Activated naive CD4-positive, alpha-beta T cell (primary cell): ENCODE measurements at places on chromosomes 2 and 18.

GRCh38 chr18:6728809-6729246 lies 688 bp upstream of the ARHGAP28 start:
- DNase-seq, result no peak

DNA sequence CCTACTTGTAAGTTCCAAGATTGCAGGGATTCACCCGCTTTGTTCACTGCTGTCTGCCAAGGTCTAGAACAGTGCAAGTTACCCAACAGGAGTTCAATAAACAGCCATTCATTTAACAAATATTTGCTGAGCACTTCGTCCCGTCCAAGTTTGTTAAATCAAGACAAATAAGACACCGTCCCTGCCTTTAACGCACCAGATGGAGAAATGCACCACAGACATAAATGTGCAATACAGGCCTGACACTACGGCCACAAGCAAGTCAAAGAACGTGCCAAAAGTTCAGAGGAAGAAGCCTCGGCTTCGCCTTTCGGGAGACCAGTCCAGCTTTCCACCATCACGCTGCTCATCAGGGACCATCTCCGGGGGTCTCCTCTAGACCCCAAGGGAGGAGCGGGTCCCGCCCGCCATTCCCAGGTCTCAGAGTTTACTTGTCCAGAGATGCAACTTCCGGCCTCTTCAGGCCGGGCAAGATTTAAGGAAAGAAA lies 429 bp downstream of the C2orf76 start:
- DNase-seq, result no peak

GRCh38 chr2:227881866-227882517 lies 10.6 kb downstream of the DAW1 start:
- DNase-seq, result no peak

DNA sequence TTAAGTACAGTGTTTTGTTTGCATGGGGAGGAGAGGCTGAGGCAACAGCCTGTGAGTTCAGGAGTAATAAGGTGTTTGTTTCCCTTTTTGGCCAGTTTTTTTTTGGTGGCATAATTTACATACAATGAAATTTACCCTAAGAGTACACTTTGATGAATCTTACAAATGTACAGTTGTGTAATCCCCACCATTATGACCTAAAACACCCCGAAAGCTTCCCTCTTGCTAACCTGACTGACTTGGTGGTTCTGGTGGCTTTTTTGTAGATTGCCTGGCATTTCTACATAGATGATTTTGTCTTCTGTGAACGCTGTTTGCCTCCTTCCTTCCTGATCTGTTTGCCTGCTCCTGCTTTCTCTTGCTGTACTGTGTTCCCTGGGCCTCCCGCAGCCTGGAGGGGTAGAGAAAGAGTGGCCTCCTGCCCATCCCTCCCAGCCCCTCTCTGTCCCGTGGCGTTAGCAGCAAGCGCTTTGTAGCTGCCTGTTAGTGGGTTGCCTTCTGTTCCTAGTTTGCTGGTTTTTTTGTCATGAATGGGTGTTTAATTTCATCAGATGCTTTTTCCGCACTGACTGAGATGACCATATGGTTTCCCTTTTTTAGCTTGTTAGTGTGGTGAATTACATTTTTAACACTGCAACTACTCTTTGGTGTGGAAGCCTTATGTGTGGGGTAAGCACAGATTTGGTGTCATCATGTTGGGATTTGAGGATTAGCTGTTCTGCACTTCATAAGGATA lies 32.1 kb downstream of the ASAP2 start:
- no peak for DNase-seq

DNA sequence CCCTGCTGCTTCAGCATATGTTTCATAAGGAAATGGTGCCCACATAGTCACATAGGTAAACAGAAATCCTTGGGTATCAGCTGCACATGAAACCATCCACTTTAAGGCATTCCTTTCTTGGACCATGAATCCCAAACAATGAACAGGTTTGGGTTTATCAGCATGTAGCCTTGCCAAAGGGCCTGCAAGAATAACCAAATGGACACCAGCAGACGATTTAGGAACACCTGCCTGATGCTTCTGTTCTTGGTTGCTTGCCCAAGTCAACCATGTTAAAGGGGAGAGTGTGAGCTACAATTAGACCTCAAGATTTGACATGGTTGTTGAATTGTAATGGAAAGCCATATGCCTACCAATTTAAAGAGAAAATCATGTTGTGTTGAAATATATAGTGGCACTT lies 1342.7 kb upstream of the PIK3C3 start:
- DNase-seq, result no peak

GRCh38 chr2:203650860-203651613 lies 55.4 kb upstream of the CD28 start:
- DNase-seq, result no peak

DNA sequence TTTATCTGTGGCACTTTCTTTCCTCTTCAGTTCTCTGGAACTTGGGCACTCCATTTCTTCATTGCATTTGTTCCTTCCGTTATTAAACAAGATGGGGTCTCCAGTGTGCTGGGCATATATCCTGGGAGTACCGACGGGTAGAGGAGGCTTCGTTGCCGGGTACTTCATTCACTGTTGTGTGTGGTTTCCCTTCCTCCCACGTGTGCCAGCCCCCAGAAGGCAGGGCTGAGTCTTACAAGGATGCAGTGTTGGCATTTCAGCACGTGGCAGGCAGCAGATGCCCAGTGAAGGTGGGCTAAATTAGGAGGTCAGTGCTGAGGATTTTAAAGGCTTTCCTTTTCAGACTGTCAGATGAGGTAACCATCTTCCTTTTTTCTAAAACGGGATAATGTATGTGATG lies 58.6 kb downstream of the MGAT5 start:
- DNase-seq, result no peak

DNA sequence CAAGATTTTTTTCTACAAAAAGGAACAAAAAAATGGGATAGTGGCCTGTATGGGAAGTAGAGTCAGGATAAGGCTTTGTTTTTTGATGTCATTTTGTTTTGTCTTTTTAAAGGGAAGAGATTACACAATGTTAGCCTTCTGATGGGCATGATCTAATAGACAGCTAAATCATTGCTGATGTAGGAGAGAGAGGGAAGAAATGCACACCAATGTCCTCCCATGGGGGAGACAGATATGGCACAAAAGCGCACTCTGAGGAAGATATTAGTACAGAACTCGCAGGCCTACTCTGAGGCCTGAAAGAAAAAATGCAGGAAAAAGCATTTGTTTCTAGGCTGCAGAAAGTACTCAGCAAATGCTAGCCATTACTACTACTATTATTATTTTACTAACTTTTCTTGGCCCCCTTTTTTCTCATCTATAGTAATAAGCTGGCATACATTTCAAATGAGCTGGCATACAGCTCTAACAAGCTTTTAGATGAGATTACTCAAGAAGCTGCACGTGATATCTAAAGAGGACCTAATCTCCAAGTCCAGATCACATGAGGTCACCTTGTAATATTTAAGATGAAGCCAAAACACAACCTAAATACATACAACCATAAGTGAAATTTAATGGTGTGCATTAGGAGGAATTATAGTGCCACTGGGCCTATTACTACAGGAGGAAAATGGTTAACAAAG lies 269.4 kb upstream of the TANK start:
- no peak for DNase-seq

- no peak for DNase-seq
Observed at GRCh38 chr18:59885579-59886163, 14.1 kb upstream of the PMAIP1 start.

GRCh38 chr2:39266139-39266805 lies 22.5 kb upstream of the CDKL4 start:
- DNase-seq, result no peak

DNA sequence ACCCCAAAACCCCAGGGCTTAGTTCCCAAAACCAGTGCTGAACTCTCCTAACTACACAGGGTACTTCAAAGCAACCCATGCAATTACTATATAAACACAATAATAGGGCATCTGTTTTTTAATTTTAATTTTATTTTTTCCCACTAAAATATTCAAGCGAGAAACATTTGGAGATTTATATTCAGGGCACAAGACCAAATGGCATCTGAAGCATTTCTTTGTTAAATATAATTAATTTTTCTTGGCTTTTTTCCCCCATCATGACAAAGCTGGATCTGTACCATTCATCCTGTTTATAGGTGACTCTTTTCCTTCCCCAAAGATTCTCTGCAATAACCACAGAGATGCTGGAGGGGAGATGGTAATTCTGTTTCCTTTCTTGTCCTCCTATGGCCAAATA lies 18.1 kb upstream of the HDAC4 start:
- DNase-seq, result no peak

DNA sequence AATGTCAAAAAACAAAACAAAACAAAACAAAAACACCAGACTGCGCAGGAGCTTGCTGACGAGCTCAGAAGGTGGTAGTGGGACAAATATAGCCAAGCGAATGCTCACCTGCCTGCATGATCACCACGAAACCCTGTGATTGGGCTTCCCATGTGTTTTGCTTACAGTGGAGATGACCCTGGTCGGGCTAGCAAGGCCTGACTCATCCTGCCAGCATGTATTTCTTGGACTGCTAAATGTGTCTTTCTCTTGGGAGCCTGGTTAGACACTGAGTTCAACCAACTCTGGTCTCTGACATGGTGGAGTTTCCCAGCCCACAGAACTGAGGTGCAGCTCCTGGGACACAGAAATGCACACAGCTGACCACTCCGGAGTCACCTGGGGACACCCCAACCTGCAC lies 30.7 kb upstream of the DUSP2 start:
- no peak for DNase-seq

- DNase-seq, result no peak
Observed at GRCh38 chr2:157572725-157573124, 55.9 kb downstream of the ACVR1C start.

GRCh38 chr18:45024357-45025088 lies 343.8 kb downstream of the SETBP1 start:
- no peak for DNase-seq

DNA sequence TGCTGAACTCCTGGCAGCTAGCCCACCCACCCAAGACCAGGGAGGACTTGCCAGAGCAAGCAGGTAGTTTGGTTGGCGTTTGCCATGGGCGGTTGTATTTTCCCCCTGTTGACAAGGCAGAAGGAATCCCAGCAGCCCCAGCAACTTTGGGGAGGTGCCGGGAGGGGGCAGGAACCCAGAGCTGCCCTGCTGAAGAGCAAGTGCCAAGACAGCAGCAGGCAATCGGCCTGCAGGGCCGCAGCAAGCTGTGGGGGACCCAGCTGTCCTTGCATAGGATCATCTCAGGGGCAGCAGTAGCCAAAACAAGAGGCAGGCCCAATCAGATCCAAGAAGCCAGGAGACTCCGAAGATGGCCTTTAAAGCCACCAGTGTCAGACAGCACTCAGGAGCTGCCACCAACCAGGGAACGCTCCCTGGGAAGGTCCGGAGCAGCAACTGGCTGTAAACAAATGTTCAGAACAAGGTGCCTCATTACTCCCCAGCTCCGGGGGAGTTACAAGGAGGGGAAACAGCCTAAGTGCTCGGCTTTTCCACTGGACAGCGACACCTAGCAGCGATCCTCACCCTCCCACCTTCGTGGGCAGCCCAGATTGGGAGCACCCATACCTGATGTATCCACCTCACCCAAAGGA lies 2.1 kb downstream of the ST8SIA5 start:
- no peak for DNase-seq

DNA sequence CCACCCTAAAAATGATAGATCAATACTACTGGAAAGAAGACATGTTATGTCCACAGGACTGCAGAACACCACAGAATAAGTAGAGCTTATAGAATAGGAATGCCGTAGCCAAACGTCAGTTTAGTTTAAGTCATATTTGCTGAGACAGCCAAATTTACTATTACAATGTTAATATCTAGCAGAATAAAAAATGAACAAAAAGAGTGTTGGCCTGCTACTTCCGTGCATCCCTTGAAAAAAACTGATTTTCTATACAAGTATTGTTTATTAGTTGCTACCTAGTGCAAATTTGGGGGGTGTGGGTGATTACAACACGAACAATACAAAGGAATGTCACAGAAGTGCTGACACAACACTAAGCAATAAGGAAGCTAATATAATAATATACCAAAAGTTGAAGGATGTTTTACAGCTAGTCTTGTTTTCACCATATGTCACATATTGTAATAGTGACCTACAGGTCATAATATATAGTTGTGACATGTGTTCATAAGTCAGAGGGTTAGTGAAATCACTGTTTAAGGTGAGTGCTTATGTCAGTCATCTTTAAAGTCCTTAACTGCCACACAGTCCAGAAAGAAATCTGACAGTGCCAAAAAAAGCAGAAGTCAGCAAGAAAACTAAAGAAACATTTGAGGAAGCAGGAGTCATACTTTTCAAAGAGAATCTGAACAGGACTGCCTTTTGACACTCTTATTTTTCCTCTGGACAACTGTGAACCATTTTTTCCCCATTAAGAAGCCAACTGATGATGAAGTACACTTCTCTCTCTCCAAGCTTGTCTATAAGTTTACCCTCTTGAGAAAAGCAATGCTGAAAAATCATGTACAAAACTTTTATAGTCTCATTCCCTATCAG lies 376.4 kb downstream of the ZEB2 start:
- DNase-seq, result no peak

DNA sequence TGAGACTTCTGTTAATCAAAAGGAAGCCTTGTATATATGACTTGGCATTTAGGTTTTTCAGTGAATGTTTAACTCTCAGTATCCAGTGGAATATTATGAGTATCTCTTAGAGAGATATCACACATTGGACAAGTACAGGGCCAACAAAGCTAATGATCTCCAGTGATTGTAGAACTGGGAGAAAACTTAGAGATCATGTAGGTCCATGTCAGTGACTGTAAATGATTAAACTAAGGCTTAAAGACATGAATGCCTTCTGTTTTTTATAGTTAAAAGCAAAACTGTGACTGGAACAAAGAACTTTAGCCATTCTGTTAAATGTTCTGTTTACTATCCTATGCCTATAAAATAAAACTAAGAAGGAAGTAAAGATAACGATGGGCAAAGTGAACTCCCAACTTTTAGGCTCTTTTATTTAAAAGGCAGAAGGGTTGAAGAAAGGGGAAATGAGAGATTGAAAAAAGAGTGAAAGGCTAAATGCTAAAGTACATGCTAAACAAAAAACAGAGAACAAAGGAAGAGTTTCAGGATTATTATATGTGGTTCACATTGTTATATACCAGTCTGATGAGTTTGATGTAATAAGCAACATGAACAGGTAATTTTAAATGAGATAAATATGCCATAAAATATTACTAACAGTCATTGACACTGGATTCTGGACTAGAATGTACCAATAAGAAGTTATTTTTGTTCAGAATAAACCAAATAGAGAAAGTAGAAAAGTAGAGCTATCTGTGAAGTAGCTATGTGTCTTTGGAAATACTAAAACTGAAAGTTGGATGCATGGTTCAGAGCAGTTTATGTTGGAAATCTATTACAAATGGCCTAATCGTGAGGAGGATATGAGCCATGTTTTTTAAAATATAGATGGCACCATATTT lies 37.1 kb upstream of the TNFRSF11A start:
- DNase-seq, result no peak

- no peak for DNase-seq
Observed at GRCh38 chr2:227460833-227461232, 11.1 kb upstream of the AGFG1 start.

DNA sequence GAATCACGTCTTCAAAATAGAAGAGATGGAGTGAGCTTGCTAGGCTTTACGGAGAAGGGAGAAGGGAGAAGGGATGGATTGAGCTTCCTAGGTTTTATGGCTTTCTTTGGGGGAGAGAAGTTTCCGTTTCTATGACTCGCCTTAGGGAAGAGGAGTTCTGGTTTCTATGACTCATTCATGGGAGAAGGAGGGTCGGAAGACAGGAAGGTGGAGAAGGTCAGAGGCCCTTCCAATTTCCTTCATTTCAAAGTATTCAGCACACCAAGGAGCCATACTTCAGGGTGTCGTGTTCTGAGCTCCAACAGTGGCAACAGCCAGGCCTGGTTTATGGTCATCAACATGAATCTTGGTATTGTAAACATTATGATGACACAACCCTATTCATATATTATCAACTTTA lies 284.7 kb upstream of the VWC2L start:
- DNase-seq, result no peak
